ENCODE measurements at places on chromosomes 3 and 15.

DNA sequence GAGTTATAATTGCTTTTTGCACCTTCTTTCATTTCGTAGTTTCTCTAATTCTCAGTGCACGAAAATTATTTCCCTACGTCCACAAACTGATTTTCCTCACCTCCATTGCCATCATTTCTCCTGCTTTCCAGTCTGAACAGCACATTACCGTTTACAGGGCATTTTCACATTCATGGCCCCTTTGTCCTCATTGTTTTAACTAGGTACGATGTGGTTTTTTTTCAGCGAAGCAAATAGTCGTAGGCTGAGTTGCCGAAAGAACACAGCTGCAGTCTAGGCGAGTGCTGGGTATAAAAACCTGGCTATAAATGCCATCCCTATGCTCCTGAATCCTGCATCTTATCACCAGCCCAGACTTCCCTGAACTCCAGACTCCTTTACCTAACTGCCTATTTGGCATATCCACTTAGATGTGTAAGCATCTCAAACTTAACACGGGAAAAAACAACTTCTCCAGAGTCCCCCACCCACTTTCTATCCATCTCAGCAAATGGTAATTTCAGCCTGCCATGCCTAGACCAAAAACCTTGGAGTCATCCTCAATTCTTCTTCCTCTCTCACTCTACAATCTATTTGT is 691 bp upstream of the FSIP1 start:
- peak; percentile 27 for DNase-seq

DNA sequence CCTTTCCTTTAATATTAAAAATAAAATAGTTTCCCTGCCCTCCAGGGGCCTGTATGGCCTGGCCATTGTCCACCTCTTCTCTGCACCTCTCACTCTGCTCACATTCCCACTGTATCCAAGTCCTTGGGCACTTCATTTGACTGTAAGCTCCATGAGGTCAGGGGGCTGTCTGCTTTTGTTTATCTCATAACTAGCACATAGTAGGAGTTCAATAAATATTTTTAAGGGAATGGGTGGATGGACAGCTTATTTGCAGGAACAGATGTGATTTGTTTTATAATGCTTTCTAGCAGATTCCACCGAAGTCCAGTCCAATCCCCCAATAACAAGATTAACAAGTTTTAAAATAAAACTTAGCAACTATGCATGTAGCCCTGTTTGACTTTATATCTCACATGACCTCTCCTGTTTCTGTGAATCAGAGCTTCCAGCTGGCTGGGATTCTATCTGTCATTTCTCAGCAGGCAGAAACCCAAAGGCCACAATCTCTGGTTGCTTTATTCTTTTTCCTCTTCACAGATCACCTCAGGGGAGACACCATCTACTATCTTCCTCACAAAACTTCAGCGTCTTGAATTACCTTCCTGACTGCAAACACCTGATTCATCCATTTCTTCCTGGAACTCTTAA is 123.0 kb upstream of the NR2F2 start:
- DNase-seq: no peak

- no peak for DNase-seq
Measured at GRCh38 chr15:101187820-101188636, 63.8 kb downstream of the CHSY1 start.

DNA sequence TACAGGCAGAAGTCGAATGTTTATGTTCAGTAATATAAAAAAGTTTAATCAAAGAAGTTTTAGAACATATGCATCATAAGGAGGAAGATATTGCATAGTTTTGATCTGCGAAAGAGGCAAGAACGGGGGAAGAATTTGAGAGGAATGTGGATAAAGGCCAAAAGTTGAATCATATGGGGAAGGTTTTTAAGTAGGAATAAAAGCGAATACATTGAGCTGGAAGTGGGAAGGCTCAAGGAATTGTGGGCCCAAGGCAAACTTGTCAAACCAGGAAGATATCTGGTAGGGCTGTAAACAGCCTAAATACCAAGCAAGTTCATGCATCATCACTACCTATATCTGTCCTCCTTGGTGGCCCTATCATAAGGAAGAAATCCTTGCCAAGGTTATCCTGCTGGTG is 186.9 kb downstream of the MAGI1 start:
- DNase-seq: no peak

DNA sequence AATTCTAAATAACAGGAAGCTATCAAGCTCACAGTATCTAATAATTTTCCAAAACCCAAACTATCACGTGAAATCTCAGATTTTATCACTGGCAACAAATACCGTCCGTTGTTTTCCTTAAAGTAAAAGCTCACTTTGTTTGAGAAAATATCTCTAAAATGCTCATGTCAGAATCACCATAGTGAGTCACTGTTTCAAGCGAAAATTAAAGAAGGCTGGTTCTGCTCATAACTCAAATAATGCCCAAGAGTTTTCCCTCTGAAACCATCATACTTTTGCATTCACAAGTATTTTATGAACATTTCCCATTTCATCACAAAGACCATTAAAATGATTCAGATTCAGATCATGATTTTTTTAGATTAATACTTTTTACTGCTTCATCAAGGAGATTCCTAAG is 50.6 kb downstream of the TBL1XR1 start:
- DNase-seq: no peak

- DNase-seq: no peak
Measured at GRCh38 chr3:8755564-8756237, 13.7 kb downstream of the OXTR start.

GRCh38 chr3:102360183-102360860 is 74.5 kb upstream of the ZPLD1 start:
- no peak for DNase-seq

DNA sequence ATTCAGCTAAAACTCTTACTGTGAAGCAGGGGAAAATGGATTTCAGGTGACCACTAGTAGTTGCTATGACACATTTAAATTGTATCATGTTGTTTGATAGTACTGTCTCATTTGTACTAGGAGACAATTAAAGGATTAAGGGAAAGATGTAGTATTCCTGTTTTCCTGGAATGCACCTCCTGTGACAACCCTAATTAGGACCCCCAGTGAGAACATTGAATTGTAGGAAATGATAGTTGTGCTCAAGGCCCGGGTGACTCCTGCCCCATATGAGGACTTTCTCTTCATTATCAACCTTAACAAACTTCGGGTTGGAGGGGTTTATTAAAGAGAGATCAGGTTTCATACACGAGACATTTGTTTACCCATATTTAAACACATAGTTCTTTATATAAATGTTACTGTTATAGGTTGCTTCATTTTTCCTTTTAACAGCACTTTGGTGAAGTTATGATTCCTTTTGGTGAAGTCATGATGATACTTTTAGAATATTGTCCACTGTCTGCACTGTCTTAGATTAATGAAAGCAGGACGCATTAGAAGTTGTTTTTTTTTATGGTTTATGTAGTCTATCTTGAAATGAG is 392.6 kb upstream of the NAALADL2 start:
- DNase-seq: no peak

GRCh38 chr3:50028346-50028745 is 60.4 kb upstream of the RBM5 start:
- no peak for DNase-seq

All from OCI-LY7 (cell line).